ENCODE measurements at places on chromosomes 13 and 19.

- no peak for DNase-seq
- H3K27ac ChIP-seq, result peak overlapping the region; percentile 97
- peaks cover 45% of the 10 kb centered on the region for H3K36me3 ChIP-seq
- peaks cover 39% of the 10 kb centered on the region for H3K4me1 ChIP-seq
Observed at GRCh38 chr19:14416817-14417231, 2.3 kb downstream of the DDX39A start.

DNA sequence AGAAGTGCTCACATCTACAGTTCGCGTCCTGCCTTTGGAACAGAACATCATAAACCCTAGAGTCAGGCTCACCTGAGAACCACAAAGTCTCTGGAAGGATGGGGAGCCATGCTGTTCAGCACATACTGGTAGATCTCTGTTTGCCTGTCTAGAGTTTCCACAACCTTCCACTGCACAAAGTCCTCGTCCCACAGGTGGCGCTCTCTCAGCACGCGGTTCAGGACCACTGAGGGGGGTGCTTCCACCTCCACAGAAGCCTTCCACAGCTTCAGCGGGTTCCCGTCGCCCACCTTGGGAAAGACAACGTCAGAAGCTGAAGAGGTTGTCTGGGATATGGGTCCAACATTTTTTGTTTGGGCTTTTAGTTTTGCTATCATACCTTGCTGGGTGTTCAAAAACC, 93.6 kb downstream of the KL start:
- no peak overlapping the region for H3K4me3 ChIP-seq
- H3K4me1 ChIP-seq, result no peaks in the 10 kb centered on the region
- H3K27me3 ChIP-seq, result peaks cover 29% of the 10 kb centered on the region
- H3K27ac ChIP-seq, result no peak overlapping the region
- H3K36me3 ChIP-seq, result no peaks in the 10 kb centered on the region

- DNase-seq, result no peak
- no peak overlapping the region for H3K4me3 ChIP-seq
- peaks cover 96% of the 10 kb centered on the region for H3K27me3 ChIP-seq
- H3K4me1 ChIP-seq, result peaks cover 27% of the 10 kb centered on the region
- H3K27ac ChIP-seq, result no peak overlapping the region
- peaks cover 9% of the 10 kb centered on the region for H3K36me3 ChIP-seq
Observed at GRCh38 chr13:94701313-94702180, 10.8 kb downstream of the SOX21 start.

- peaks cover 14% of the 10 kb centered on the region for H3K27me3 ChIP-seq
- no peak overlapping the region for H3K27ac ChIP-seq
- DNase-seq, result no peak
- no peaks in the 10 kb centered on the region for H3K36me3 ChIP-seq
Observed at GRCh38 chr19:2411709-2412108, 15.7 kb downstream of the TIMM13 start.

DNA sequence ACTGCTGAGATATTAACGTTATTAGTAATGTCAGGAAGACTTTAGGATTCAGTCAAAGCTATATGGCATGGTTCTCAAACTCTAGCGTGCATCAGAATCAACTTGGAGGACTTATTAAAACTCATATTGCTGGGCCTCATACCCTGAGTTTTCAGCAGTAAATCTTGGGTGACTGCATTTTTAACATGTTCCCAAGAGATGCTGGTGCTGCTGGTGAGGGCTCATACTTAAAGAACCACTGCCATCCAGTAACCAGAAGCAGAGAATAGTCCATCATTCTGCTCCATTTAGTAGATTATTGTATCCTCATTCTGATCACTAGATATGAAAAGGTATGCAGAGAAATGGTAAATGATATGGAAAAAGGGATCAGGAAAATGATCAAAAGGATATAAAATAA, 7.9 kb downstream of the GPR12 start:
- H3K4me1 ChIP-seq, result peaks cover 5% of the 10 kb centered on the region
- H3K27me3 ChIP-seq, result peaks cover under 1% of the 10 kb centered on the region
- no peaks in the 10 kb centered on the region for H3K36me3 ChIP-seq
- H3K4me3 ChIP-seq, result no peak overlapping the region
- no peak overlapping the region for H3K27ac ChIP-seq
- no peak for DNase-seq

DNA sequence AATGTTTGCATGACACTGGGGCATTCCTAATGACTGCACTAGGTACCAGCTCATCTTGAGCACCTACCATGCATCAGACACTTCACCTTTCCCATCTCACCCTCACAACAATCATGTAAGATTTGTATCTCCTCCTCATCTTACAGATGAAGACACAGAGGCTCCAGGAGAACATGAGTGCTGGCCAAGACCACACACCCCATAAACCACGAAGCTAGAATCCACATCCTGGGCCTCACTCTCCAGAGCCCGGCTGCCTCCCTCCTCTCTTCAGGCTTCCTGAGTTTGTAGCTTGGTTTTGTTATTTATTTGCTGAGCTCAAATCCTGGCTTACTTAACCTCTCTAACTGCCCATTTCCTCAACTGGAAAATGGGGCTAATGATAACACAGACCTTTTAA, 25.9 kb downstream of the FAM216B start:
- H3K27me3 ChIP-seq, result peaks cover 21% of the 10 kb centered on the region
- DNase-seq, result no peak
- H3K4me1 ChIP-seq, result peaks cover 14% of the 10 kb centered on the region
- no peak overlapping the region for H3K4me3 ChIP-seq
- H3K27ac ChIP-seq, result no peak overlapping the region

DNA sequence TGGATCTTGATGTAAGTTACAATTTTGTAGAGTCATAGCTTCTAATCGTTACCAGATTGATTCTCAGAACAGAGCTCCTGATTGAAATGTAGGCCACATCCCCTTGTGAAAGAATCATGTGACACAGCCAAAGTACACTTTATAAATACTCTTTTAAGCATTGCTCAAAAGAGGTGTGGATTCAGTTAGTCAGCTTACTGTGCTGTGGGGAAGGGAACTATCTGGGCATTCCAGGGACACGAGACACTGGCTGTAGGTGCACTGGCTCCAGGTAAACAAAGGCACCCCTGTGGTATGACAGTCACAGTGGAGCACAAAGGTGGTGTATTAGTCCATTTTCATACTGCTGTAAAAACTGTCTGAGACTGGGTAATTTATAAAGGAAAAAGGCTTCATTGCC, 222.8 kb downstream of the LIG4 start:
- H3K4me1 ChIP-seq, result no peaks in the 10 kb centered on the region
- H3K27ac ChIP-seq, result no peak overlapping the region
- H3K27me3 ChIP-seq, result no peaks in the 10 kb centered on the region
- no peak for DNase-seq
- H3K4me3 ChIP-seq, result no peak overlapping the region

DNA sequence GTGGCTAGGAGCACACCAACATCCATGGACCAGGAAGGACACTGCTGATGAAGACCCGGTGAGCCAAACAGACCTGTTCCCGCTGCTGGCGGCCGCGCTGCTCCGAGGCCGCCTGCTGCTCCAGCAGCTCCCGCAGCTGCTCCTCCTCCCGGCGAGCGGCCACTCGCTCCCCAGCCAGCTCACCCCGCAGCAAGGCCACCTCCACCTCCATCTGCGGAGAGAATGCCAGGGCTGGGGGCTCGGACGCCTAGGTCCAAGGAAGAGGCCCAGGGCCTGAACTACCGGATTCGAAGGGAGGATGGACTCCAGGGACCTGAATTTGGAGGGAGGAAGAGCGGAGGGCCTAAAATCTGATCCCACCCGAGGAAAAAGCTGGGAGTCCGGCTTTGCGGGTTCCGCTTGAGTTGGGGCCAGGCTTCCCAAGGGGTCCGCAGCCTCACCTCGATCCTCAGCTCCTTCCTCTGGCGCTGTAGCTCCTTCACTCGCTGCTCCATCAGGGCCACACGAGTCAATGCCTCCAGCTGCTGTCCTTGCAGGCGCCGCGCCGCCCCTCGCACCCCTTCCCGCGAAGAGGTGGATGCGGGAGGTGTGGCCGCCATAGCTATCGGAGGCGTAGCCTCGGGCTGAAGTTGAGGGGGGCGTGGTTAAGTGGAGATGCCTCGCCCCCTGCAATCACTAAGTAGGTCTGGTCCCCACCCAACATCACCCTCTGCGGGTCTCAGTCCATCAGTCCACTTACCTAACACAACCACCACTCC, 2.7 kb downstream of the PHLDB3 start:
- H3K27me3 ChIP-seq, result no peaks in the 10 kb centered on the region
- H3K36me3 ChIP-seq, result peaks cover 15% of the 10 kb centered on the region
- H3K4me1 ChIP-seq, result peaks cover 19% of the 10 kb centered on the region
- no peak for DNase-seq
- no peak overlapping the region for H3K4me3 ChIP-seq
- no peak overlapping the region for H3K27ac ChIP-seq

DNA sequence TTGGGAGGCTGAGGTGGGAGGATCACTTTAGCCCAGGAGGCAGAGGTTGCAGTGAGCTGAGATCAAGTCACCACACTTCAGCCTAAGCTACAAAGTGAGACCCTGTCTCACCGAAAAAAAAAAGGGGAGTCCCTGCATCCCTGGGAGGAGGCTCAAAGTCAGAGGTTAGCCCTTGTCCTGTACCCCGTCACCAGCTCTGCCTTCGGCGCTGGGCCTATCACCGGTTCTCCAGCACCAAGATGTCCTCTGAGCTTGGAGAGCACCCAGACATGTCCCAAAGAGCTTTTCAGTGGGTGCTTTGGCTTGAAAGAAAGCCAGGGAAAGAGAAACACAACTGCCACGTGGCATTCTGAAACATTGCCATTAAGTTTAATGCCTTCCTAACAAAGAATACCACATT, 356.9 kb upstream of the TSHZ3 start:
- DNase-seq, result no peak
- H3K4me1 ChIP-seq, result no peaks in the 10 kb centered on the region
- no peak overlapping the region for H3K27ac ChIP-seq
- H3K27me3 ChIP-seq, result no peaks in the 10 kb centered on the region
- H3K36me3 ChIP-seq, result no peaks in the 10 kb centered on the region

- DNase-seq, result no peak
- H3K4me1 ChIP-seq, result no peaks in the 10 kb centered on the region
- H3K27me3 ChIP-seq, result no peaks in the 10 kb centered on the region
- no peak overlapping the region for H3K27ac ChIP-seq
- peaks cover 2% of the 10 kb centered on the region for H3K36me3 ChIP-seq
Observed at GRCh38 chr13:56720841-56721240, 419.9 kb upstream of the PRR20A start.

DNA sequence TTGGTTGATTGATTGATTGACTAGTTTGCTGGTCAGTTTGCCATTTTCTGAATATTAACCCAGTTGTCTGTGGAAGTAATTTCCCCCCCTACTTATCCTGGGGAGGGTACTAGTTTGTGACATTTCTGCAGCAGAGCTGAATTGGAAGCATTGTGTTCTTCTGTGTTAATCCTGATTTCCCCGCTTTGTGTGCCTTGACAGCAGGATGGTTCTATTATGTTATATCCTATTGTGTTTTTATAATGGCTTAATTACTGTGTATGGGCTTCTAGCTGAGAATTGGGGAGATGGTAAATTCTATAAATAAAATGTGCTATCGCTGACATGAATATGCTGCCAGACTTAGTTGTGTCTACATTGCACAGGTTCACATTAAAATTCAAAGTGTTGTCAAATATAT, 499.7 kb downstream of the COG6 start:
- H3K27me3 ChIP-seq, result no peaks in the 10 kb centered on the region
- DNase-seq, result no peak
- no peak overlapping the region for H3K4me3 ChIP-seq
- no peak overlapping the region for H3K27ac ChIP-seq
- peaks cover 51% of the 10 kb centered on the region for H3K4me1 ChIP-seq

GRCh38 chr19:16470541-16470910, 1.2 kb downstream of the EPS15L1 start:
- no peak for DNase-seq
- H3K4me1 ChIP-seq, result peaks cover 47% of the 10 kb centered on the region
- peak overlapping the region; percentile 93 for H3K4me3 ChIP-seq
- H3K27me3 ChIP-seq, result no peaks in the 10 kb centered on the region

GRCh38 chr13:100197591-100198365, 108.9 kb downstream of the PCCA start:
- DNase-seq, result no peak
- no peaks in the 10 kb centered on the region for H3K27me3 ChIP-seq
- H3K27ac ChIP-seq, result no peak overlapping the region

- H3K27me3 ChIP-seq, result no peaks in the 10 kb centered on the region
- peaks cover 11% of the 10 kb centered on the region for H3K36me3 ChIP-seq
- peak; percentile 1 for DNase-seq
- H3K4me3 ChIP-seq, result no peak overlapping the region
Observed at GRCh38 chr13:22372261-22372660, 701.4 kb downstream of the FGF9 start.

GRCh38 chr13:96730676-96731075, 263.6 kb downstream of the OXGR1 start:
- H3K27ac ChIP-seq, result no peak overlapping the region
- H3K27me3 ChIP-seq, result no peaks in the 10 kb centered on the region
- H3K36me3 ChIP-seq, result peaks cover 1% of the 10 kb centered on the region
- DNase-seq, result no peak

DNA sequence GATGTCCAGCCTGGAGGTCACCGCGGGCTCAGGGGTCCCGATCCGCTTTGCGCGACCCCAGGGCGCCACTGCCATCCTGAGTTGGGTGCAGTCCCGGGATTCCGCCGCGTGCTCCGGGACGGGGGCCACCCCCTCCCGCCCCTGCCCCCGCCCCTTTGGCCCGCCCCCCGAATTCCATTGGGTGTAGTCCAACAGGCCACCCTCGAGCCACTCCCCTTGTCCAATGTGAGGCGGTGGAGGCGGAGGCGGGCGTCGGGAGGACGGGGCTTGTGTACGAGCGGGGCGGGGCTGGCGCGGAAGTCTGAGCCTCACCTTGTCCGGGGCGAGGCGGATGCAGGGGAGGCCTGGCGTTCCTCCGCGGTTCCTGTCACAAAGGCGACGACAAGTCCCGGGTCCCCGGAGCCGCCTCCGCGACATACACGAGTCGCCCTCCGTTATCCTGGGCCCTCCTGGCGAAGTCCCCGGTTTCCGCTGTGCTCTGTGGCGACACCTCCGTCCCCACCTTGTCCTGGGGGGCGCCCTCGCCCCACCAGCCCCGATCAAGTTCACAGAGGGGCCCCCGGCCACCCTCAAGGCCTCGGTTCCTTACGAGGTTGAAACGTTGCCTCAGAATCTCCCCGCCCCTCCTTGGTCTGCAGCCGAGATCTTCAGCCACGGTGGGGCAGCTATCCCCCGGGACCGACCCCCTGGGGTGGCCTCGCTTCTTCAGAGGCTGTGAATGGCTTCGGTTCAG, 1.2 kb downstream of the LDLR start:
- peak overlapping the region; percentile 96 for H3K4me3 ChIP-seq
- no peaks in the 10 kb centered on the region for H3K27me3 ChIP-seq
- H3K36me3 ChIP-seq, result peaks cover 2% of the 10 kb centered on the region
- peak; percentile 100 for DNase-seq
- peaks cover 59% of the 10 kb centered on the region for H3K4me1 ChIP-seq
- peak overlapping the region; percentile 72 for H3K27ac ChIP-seq

DNA sequence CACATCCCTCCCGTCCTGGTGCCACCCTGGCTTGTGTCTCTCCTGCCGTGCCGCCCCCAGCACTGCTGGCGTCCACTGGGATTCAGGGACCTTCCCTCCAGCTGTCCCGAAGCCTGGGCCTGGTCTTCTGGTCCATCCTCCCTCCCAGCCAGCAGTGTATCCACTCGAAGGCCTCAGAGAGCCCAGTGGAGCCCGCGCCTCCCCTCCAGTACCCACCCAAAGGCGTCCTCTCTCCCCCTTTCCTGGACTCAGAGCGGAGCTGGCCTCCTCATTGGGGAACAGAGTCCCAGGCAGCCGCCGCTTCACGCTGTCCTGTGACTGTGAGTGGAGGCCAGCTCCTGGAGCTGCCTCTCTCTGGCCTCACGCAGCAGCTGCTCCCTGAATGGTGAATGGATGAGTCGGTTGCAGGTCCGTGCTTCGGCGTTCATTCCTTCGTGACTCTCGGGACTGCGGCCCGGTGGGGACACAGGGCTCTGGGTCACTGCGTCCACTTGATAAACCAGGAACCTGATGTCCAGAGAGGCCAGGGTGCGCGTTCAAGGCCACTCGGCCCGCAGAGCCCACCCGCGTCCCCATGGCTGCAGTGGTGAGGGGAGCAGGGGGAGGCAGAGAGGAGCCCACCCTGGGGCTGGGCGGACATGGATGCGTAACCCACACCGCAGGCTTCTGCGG, 12.1 kb downstream of the ONECUT3 start:
- no peak overlapping the region for H3K27ac ChIP-seq
- no peak for DNase-seq
- H3K36me3 ChIP-seq, result no peaks in the 10 kb centered on the region
- H3K4me3 ChIP-seq, result no peak overlapping the region
